ENCODE measurements at places on chromosomes 4 and X.

DNA sequence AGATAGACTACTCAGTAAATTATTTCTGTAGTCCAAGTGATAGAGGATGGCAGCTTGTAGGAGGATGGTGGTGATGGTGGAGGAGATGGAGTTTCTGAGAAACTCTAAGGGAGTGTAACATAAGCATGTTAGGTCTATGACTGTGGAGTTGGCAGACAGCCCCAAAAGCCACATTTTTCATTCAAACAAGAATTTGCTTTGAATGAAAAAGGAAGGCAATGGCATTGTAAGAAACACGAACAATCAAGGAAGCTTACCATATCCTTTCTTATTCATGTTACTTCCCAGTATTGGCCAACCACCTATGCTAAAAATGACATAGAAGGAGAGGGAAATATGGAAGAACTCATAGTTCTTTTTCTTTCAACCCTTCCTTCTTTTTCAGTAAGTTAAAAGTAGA lies 18.7 kb upstream of the SEC24B start:
- peak; percentile 40 for DNase-seq

- no peak for DNase-seq
Observed at GRCh38 chrX:139052461-139052860, 340.9 kb upstream of the FGF13 start.

- DNase-seq: no peak
Observed at GRCh38 chr4:187357821-187358220, 634.2 kb upstream of the FAT1 start.

DNA sequence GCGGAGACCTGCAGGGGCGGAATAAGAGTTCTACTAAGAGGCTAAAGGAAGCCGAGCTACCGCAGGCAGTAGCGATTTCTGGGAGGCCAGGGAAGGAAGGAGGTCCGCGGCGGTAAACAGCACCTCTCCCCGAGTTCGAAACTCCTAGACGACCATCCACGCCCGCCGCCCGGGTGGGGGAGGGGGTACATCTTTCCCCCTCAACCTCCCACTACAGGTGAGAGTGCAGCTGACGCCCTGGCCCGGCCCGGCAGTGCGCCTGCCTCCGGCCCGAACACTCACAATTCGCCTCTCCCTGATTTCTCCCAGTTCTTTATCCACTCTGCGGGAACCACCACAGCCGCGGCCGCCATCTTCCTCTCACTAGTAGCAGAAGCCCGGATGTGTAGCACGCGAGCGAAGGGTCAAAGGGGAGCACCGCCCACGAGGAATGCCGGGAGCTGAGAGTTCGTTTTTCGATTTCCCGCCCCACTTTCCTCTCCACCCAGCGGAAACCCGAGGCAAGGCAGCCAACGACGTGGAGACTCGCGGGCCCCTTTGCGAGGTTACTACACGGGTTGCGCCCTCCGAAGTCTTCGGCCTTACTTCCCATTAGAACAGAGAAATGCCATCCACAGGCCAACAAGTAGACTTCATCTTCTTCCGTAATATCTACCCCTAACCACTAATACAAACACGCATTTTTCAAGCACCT lies at the start of gene THOC2:
TSS of gene THOC2 (minus strand) at position 383 of the 694 bp plus-strand sequence. CDS start at position 353, 30 bp downstream.
- DNase-seq: peak; percentile 89

DNA sequence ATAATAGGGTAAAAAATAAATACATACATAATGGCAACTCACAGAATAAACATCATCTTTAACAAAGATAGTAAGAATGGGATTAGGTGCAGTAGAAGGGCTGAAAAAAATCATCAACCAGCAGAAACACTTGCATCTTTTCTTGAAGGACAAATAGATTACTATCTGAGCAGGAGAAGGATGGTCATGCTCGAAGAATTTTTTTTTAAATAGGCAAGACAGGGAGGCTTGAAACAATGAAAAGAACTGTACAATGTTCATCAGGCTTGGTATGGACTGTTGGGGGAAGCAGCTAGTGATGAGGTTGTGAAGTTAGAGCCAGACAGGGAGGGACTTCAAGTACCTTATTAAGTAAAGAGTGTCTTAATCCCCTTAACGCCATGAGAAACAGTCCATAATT lies 167.4 kb upstream of the LDB2 start:
- no peak for DNase-seq

DNA sequence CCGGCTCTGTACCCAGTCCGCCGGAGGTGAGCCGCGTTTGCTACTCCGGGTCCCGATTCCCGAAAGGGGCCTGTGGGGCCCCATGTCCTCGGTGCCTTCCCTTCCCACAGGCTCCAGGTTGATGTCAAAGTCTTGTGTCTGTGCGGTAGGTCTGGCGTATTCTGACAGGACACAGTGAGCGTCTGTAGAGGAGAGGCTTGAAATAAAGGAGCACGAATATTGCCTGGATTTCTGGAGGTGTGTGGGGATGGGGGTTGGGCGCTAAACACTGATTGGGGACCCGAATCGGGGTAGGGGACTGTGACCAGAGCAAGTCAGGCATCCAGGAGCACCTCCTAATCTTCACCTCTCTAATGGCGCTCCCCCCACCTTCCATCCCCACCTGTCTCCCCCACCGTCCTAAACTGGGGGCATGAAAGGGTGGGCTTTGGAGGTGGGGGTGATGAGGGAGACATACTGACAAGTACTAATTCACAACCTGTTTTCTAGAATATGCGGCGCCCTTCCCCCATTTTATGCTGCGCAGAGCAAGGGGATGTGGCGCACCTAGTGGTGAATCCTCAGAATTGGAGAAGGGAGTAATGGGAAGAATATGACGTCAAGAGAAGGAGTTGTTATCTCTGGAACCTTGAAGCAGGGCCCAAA lies 855 bp downstream of the GPRASP2 start:
- peak; percentile 68 for DNase-seq

GRCh38 chr4:14110407-14110806 lies 482.9 kb upstream of the BOD1L1 start:
- DNase-seq: peak; percentile 64

DNA sequence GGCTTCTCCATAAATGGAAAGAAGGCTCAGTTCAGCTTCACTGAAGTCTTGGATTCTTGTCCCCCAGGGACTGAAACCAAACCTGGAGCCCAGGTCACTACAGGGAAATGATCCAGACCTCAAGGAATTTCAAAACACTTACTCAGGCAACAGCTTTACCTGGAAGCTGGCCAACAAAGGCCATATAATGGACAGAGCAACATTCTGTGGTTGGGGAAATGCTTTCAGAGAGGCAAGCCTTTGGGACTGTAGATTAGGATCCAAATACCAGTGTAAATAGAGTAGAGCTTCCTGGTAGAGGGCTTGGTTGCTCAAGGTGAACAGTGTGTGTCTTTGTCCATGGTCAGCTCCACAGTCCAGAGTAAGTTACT lies 57.0 kb upstream of the PROM1 start:
- peak; percentile 91 for DNase-seq

- no peak for DNase-seq
Observed at GRCh38 chrX:147920161-147920666, 8.5 kb downstream of the FMR1 start.

- DNase-seq: no peak
Observed at GRCh38 chr4:4472344-4472958, 69.4 kb downstream of the STX18 start.

DNA sequence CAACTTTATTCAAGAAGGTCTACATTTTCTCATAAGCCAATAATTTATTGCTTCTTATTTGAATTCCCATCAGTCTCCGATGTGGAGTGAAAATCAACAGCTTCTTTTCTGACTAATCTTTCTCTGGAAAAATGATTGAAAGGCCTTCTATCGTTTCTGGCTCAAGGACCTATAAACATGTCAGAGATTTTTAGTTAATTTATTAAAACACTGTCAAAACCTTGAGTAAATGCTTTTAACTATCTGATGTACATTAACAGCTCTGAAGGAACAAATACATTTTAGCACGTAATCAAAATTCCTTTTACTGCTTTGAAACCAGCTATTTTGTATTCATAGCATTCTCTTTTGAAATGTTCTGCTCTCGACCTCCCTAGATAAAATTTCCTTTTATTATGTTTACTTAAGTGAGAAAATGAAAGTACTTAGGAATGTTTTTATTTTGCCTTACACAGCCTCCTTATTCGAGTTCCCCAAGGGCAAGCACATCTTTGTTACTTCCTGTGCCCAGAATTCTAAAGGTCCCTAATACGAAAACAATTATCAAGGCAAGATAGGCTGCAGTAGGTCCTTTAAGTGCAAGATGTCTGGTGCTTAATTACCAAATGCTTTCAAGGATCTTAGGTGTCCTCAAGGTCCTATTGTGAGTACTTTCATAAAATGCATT lies 3.1 kb upstream of the ZFX start:
- no peak for DNase-seq

GRCh38 chr4:119643306-119644042 lies 14.9 kb upstream of the PDE5A start:
- DNase-seq: no peak

DNA sequence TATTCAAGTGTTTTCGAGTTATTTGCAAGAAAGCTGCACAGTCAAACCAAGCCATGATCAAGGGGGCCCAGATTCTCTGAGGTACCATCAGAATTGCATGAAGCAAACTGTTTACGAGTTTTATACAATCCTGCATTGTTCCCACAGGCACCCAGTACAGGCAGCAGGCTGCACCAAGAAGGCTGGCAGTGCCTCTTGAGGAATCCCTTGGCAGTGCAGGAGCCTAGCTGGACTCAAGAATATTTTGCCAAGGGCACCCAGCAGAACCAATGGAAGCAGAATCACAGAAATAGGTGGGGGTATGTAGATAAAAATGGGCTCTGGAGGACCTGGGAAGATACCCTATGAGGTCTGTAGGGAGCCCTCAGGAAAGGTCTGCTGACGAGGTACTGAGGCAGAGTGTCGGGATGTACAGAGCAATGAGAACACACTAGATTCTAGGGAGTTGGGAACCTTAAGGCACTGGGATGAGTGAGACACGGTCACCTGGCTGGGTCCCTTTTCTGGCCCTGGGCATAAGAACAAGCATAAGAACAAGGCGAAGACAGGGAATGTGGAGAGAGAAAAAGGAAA lies 2.5 kb upstream of the PLP1 start:
- peak; percentile 76 for DNase-seq

GRCh38 chr4:151530230-151530629 lies 121.3 kb downstream of the FHIP1A start:
- no peak for DNase-seq

- peak; percentile 27 for DNase-seq
Observed at GRCh38 chr4:113921089-113921794, 58.2 kb downstream of the ARSJ start.

DNA sequence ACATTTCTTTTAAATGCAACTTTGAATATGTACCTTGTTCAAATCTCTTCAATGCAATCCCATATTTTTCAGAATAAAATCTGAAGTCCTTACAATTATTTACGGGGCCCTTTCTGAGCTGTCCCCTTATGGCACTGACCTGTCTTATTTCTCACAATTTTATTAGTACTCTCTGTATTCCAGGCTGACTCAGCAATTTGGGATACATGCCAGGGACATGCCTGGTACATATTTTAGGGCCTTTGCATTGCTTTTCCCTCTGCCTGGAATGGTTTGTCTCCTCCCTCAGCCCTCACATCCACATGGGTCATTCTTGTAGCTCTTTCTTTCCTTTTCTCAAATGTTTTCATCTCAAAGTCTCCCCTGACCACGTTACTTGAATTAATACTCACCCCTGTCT lies 172.2 kb upstream of the TECRL start:
- peak; percentile 62 for DNase-seq

GRCh38 chr4:12761694-12762093 lies 722.4 kb downstream of the RAB28 start:
- no peak for DNase-seq

GRCh38 chrX:154019061-154019621 lies 561 bp downstream of the IRAK1 start:
- DNase-seq: no peak
